ENCODE measurements at places on chromosomes 1 and 21. TPM values are rescaled to one million over a fixed set of nuclear protein-coding genes. Genes with fewer than 3 reads are reported as not detected.

DNA sequence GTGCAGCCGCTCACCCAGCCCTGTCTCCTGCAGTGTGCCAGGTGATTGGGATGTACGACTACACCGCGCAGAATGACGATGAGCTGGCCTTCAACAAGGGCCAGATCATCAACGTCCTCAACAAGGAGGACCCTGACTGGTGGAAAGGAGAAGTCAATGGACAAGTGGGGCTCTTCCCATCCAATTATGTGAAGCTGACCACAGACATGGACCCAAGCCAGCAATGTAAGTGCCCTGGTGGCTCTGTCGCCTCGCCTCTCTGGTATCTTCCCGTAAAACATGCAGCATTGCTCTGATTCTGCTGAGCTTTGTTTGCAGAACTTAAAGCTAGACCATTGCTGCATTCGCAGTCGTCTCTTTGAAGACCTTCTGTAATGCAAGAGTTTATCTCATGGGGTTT, 79.2 kb downstream of the ATP5PO start:
- H3K4me1 ChIP-seq, result no peaks in the 10 kb centered on the region
- H3K36me3 ChIP-seq, result no peaks in the 10 kb centered on the region
- no peaks in the 10 kb centered on the region for H3K27me3 ChIP-seq
- H3K4me3 ChIP-seq, result no peak overlapping the region

The MYOG gene
- total RNA-seq, result not detected

The WNT9A gene
- 1.2 TPM for total RNA-seq

- DNase-seq, result no peak
- H3K27me3 ChIP-seq, result no peaks in the 10 kb centered on the region
- H3K4me1 ChIP-seq, result no peaks in the 10 kb centered on the region
- H3K36me3 ChIP-seq, result no peaks in the 10 kb centered on the region
Measured at GRCh38 chr1:77794550-77794949, 15.1 kb downstream of the MIGA1 start.

- no peak for DNase-seq
- H3K36me3 ChIP-seq, result no peaks in the 10 kb centered on the region
- H3K27ac ChIP-seq, result no peak overlapping the region
- no peaks in the 10 kb centered on the region for H3K27me3 ChIP-seq
- H3K4me3 ChIP-seq, result no peak overlapping the region
Measured at GRCh38 chr21:39065917-39066316, 117.3 kb downstream of the PSMG1 start.
